ENCODE measurements at places on chromosomes 12 and 14.

- no peak for DNase-seq
These were observed 15.4 kb downstream of the LLPH start for GRCh38 chr12:66115071-66115600.

DNA sequence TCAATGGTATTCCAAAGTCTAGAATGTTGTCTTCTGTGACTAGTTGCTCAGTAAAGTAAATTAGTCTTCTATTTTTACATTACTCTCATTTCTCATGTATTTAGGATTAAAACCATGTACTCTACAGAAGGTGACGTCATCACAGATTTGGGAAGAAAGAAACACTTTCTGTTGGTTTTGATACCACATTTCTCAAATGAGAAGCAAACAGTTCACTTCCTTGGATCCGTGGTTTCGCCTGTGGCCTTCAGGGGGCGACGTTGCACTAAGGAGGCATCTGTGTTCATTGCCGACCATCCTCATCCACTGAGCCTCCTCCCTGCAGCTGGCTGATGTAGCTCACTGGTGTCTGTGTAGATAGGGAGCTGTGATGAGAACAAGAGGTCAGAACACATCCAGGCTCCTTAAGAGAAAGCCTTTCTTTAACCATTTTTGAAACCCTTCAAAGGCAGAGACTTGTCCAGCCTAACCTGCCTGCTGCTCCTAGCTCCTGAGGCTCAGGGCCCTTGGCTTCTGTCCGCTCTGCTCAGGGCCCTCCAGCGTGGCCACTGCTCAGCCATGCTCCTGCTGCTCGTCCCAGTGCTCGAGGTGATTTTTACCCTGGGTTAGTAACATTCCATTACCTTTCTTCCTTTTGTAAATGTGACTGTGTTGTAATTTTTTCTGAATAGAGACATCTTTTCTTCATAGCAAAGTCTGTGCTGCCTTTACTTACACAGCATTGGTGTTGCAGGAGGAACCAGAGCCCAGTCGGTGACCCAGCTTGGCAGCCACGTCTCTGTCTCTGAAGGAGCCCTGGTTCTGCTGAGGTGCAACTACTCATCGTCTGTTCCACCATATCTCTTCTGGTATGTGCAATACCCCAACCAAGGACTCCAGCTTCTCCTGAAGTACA, 220.6 kb upstream of the OR4E1 start:
- DNase-seq = no peak

GRCh38 chr12:121287267-121287954, 9.1 kb downstream of the CAMKK2 start:
- no peak for DNase-seq

DNA sequence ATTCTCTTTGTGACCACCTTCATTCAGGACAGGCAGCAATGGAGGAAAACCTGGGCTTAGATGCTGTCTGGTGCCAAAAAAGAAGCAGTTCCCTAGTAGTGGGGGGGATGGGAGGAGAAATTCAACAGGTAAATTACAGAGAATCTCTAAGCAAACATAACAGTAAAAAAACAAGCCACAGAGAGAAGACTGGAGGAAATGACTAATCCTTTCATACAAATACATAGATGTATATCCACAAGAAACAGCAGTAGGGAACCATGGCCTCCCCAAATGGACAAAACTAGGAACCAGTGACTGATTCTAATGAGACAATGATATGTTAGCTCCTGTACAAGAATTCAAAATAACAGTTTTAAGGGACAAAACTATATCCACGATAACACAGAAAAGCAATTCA, 513.0 kb downstream of the NAV3 start:
- DNase-seq = no peak

DNA sequence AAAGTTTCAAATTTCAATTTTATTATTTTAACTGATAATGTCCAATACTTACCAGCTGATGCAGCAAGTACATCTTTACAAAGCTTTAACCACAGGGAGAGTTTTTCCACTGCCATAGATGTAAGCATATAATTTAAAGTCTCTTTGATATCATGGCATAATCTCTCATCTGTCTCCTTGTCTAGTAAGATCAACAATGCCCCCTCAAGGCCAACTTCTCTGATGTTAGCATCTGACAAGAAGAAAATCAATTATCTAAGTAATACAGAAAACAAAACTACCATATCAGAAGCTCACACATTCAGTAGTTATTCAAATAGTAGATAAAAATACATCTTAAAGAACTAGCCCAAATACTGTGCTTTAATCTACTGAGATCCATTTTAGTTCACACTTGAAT, 94.2 kb downstream of the HEATR5A start:
- DNase-seq = no peak

Measured in NCI-H1048 (cell line).